Activated gamma-delta T cell treated with Interleukin-2 at 50 U/mL for 16 hours (primary cell): ENCODE measurements at places on chromosomes 11 and 22.

GRCh38 chr22:32499666-32500065 is 25.1 kb downstream of the FBXO7 start:
- DNase-seq = no peak

DNA sequence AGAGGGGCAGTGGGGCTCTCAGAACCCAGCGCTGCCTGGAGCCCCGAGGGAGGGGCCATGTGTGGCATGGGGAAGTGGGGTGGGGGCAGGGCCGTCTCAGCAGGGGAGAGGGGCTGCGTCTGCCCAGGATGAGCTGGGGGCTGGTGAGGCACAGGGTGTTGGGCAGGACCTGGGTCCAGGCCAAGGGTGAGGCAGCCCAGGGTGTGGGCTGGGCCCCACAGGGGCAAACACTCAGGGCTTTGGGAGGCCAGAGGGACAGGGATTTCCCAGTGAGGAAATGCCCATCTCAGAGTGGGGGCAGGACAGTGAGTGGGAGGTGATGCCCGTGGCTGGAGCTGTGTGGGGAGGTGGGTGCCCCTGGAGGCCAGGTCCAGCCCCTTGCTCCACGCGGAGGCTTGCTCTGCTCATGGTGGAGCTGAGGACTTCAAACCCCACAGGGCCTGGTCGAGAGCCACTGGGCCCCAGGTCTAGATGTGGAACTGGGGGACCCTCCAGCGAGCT is 5.4 kb downstream of the PLXNB2 start:
- no peak for DNase-seq

- DNase-seq = no peak
These were observed 2.8 kb upstream of the RDX start for GRCh38 chr11:110299006-110299785.

- DNase-seq = no peak
These were observed 26.5 kb downstream of the MUC6 start for GRCh38 chr11:1009991-1010390.

GRCh38 chr11:11810764-11811726 is 30.7 kb upstream of the USP47 start:
- no peak for DNase-seq

GRCh38 chr22:18031695-18032454 is 7.5 kb upstream of the MICAL3 start:
- DNase-seq = no peak

DNA sequence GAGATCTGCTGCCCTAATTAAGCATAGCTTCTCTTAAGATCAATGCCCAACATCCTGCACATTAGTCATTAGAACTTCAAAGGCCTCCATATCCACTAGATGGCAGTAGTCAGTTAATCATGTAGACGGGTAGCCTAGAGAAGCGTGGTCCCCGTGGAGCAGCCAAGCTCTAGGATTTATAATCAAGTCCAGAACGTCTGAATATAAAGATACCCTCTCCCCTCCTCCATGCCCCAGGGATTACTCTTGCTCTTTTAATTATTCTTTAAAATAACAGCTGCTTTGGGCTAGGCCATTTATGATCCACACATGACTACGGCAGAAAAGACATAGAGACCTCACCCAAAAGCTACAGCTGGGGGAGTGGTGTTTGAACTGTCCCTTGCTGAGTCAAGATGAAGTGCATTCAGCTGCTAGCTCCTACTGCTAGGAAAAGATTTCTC is 327.6 kb upstream of the PLET1 start:
- DNase-seq = no peak

DNA sequence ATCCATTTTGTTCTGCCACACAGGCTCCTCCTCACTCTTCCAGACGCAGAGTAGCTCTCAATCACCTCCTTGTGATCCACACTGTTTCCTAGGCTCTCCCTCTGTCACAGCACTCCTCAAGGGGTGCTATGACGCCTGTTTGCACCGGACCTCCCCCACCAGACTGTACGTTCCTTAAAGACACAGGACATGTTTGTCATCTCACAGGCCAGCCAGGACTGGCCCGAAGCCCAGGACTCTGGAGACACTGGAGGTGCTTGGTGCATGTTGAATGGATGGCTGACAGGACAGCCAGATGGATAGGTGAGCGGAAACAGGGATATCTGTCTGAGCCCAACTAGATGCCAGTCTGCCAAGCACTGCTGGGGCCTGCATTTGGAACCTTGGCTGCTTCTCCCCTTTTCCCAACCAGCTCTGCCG is 13.6 kb downstream of the PLA2G6 start:
- DNase-seq = no peak

DNA sequence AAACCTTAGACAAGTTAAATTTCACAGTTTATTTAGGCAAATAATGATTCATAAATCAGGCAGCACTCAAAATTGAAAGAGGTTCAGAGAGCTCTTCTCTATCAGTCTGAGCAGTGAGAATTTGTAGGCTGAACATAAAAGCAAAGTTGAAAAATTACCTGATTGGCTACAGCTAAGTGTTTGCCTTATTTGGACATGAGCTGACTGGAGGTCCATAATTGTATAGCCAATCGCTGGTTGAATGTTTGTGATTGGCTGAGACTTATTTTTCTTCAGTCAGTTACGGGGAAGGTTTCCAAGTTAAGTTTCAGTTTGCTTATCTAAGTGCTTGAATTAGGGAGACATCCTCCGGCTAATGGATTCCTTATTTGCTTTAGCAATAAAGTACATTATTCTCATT is 527.5 kb downstream of the CNTN5 start:
- DNase-seq = no peak
